ENCODE measurements at places on chromosomes 5 and 9.

DNA sequence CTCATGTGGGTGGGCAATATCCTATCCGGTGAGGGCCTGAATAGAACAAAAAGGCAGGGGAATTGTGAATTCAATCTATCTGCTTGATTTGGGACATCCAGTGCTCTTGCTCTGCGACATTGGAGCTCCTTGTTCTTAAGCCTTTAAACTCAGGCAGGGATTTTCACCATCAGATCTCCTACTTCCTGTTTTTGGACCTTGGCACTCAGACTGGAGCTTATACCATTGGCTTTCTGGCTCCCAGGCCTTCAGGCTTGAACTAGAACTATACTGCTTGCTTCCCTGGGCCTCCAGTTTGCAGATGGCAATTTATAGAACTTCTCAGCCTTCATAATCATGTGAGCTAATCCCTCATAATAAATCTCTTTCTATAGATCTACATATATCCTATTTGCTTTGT is 134.3 kb upstream of the CLINT1 start:
- peak; percentile 11 for DNase-seq

DNA sequence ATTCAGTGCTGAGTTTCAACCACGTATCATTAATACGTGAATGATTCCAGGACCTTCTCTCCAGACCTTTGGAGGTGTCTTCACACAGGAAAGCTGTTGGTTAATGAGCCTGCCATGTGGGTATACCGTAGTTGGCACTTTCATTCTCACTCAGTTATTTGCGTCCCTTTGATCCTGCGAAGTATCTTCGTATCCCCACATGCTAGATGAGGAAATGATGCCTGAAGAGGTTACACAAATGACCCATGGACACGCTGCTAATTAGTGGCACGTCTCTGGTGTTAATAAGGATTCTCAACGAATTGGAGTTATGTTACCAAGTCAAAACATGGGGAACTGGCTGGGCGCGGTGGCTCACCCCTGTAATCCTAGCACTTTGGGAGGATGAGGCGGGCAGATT is 65.7 kb upstream of the GNE start:
- DNase-seq = no peak

DNA sequence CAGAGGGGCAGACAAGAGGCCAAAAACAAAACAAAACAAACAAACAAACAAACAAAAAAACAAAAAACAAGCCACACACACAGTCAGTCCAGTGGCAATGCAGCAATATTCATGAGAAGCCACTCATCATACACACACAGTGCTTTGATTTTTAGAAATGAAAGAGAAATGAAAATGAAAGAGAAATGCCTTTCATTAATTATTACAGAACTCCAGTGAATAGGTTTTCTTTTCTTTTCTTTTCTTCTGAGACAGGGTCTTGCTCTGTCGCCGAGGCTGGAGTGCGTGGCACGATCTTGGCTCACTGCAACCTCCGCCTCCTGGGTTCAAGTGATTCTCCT is 36.9 kb downstream of the SPRY4 start:
- no peak for DNase-seq

GRCh38 chr5:178548746-178549145 is 41.4 kb downstream of the COL23A1 start:
- no peak for DNase-seq
